Hematopoietic multipotent progenitor cell (in vitro differentiated cells): ENCODE measurements at places on chromosomes 7 and 10. TPM values are rescaled to one million over a fixed set of nuclear protein-coding genes. Genes with fewer than 3 reads are reported as not detected.
A peak's percentile ranks its signal among the peaks of the same experiment; 100 is the strongest.

Gene CDH23
- total RNA-seq, result 0.81 TPM

Gene SEC31B
- 9.7 TPM for total RNA-seq

Gene CDK1
- total RNA-seq, result 1.6 TPM

Gene UCN3
- total RNA-seq, result not detected

Gene ZNF800
- 15.6 TPM for total RNA-seq

Gene FAM237B
- not detected for total RNA-seq

Gene CYP26A1
- total RNA-seq, result not detected

Gene SPDYE8
- total RNA-seq, result not detected

Gene SLC12A9
- 27.2 TPM for total RNA-seq

Gene WDFY4
- total RNA-seq, result 35.5 TPM

Gene EVX1
- not detected for total RNA-seq

Gene SEMA3D
- under 0.01 TPM for total RNA-seq

DNA sequence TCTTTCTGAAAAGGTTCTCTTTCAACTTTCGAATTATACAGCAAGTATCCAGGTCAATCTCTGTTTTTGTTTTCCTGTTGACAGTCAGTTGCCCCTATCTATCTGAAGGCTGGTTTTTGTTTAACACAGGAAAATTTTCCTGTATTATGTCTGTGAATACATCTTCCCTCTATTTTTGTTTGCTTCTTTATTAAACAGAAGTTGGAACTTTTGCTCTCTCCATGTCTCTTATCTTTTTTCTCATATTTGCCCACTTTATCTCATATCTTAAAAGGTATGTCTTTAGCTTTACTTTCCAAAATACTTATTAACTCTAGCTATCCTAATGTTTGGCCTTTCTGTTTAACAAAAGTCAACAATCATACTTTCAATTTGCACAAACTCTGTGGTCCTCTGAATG, 95.0 kb downstream of the BRAF start:
- no peak for DNase-seq

- DNase-seq, result no peak
Observed at GRCh38 chr7:47734287-47734948, 152.5 kb upstream of the TNS3 start.

- no peak for DNase-seq
Observed at GRCh38 chr10:118340486-118340885, 1.6 kb downstream of the FAM204A start.

DNA sequence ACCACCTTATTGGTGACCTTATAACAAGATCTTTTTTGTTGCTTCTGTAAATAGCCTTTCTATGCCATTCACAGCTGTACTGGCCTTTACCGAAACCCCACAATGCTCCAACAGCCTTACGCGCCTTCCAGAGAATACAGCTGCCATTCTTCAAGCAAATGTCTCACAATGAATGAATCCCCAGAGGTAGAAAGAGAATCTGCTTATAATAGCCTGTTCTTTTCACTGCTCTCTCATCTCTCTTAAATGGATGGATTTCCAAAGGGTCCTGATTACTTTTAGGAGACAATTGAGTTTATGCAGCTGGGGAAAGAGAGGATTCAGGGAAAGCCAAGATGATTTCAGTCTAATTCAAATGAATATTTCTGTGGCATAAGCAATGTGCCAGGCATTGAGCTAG, 183.1 kb upstream of the PDE1C start:
- no peak for DNase-seq

DNA sequence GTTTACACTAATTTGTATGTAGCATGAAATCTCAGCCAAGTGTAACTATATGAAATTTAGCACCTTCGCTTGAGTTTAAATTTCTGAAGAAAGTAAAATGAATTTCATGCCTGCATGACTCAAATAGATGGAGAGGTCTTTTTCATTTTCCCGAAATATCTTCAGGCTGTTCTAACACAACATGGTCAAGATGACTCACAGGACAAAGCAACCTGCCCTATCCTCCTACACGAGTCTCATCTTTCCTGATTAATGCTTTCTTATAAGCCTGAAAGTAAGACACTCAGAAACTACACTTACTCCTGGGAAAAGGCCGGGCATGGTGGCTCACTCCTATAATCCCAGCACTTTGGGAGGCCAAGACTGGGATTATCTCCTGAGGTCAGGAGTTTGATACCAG, 41.2 kb downstream of the CH25H start:
- no peak for DNase-seq

DNA sequence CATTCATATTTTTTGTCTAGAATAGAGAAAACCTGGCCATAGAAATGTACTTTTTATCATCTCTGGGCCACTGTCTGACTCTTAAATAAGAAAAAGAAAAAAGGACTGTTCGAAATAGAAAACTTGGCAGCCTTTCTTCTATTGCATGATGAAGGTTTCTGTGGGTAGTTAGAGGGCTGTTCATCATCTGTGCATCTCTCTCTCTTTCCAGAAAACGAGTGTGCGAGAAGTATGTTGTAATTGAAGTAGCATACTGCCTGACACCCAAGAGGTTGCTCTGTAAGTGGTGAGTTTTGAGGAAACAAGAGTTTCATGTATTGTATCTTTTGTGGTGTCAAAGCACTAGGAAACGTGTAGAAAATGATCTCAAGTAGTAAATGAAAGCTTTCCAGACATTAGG, 343.2 kb upstream of the TMEM229A start:
- DNase-seq, result no peak

DNA sequence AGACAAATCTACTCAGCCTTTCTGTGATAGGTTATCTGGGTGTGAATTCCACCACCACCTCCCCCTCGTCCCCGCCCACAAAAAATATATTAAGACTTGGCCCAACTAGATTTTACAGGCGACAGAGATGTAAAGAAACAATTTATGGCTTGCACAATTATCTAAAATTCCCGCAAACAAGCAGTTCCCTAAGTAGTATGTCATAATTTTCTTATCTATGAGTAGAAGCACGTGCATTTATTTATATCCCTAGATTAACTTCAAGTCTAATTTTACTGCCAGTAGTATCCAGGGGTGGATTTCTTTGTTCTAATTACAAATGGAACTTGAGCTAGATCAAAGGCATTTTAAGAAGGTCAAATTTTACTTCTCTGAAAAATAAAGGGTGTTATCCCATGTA, 1.7 kb downstream of the TSPAN12 start:
- DNase-seq, result no peak

GRCh38 chr7:152338561-152338960, 97.2 kb downstream of the KMT2C start:
- no peak for DNase-seq

DNA sequence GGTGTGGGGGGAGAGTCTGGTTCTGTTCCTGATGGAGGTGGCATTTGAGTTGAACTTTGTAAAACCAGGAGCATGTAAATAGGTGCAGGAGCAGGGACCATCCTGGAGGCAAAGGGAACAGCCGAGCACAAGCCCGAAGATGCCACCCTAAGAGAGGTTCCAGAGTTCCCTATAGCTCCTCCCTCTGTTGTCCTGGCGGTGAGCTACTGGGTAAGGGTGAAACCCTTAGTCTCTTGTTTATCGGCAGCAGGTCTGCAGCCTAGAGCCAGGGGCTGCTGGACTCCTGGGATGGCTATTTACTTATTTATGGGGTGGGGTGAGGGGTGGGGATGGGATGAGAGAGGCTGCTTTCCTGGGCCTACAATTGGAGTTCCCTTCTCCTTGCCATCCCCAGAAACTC, 6.5 kb upstream of the LBX1 start:
- DNase-seq, result peak; percentile 37

- DNase-seq, result no peak
Observed at GRCh38 chr7:159103382-159104187, 41.1 kb downstream of the VIPR2 start.

GRCh38 chr10:87761892-87762291, 56.1 kb downstream of the ATAD1 start:
- peak; percentile 44 for DNase-seq
